ENCODE measurements at places on chromosomes 2 and 18.

GRCh38 chr2:24994146-24994724 lies 22.5 kb upstream of the DNAJC27 start:
- no peak for DNase-seq

DNA sequence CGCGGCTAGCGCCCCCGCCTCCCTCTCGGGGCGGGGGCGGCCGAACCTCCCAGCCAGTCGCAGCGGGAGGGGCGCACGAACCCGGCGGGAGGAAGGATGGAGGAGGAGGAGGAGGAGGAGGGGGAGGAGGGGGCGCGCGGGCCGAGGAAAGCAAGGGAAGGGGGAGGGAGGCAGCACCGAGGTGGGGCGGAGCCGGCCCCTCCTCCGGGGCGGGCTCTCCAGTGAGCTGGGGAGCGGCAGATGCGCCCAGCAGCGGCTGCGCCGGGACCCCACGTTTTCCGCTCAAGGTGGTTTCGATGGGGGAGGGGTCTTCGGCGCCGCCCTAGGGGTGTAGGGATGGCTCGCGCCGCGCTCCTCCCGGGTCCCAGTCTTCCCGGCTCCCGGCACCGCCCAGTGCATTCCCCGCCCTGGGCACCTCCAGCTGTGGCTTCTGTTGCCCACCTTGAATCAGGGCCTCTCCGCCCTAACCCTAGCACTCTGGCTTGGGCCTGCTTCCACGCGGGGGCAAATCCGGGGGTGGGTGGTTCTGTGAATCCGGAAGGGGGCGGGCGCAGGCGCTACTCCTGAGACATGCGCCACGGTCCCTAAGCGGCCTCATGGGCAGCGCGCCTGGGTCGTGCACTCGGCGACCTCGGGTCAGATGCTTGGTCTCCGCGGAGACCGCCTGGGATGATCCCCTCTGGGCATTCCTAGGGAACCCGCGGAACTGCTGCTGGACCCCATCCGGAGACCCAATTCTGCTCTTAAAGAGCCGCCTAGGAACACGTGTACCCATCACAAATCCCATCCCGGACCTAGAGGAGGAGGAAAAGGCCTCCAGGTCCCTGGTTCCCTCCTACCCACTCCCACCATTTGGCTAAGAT lies at the start of gene FBXO41:
Gene FBXO41 (minus strand): TSS at position 183 of the 863 bp plus-strand sequence. CDS start 14,848 bp downstream, outside the sequence.
- peak; percentile 50 for DNase-seq

DNA sequence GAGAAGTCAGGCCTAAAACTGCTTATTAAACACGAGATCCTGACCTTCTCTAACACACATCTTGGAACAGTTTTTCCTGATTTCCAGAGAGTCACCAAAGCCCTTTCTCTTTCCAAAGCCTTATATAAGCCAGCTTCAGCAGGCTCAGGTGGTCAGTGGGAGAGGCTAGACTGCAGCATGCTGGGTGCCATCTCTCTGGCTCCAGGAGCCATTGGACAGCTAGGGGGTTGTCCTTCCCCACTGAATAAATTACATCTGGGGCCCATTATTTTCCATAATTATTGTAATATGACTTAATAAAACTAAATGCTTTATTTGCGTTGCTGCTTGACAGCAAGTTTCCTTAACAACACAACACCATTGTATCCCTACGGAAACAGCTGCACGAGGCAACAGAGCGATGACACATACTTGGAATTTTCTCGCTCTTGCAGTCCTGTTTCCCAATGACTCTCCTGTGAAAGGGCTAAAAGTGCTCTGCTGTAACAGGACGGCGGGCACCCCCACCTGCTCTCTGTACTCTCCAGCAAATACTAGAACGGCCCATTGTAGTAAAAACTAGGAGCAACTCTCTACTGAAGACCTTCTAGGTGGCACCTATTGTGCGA lies 160.6 kb downstream of the RNF144A start:
- no peak for DNase-seq

GRCh38 chr2:16162491-16163040 lies 222.2 kb downstream of the MYCN start:
- no peak for DNase-seq

GRCh38 chr2:178109813-178110212 lies 2.4 kb upstream of the RBM45 start:
- DNase-seq = no peak

GRCh38 chr2:174009488-174010223 lies 44.5 kb upstream of the SP3 start:
- no peak for DNase-seq

DNA sequence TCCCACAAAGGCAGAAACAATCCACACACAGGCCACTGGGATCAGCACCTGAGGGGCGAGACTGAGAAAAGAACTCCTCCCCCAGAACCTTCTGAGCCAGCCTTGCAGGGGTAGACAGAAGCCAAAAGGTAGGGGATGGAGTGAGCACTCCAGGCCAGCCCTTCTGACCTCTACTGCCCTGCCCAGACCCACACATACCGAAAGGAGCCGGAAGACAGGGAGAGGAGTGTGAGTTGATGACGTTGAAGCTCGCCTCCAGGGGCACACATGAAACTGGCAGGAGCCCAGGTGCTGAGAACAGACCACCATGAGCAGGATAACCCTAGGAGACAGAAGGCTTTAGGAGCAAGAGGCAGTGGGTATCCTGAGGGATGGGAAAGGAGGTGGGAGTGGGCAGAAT lies 1.8 kb downstream of the SLC23A3 start:
- DNase-seq = no peak

GRCh38 chr2:40955635-40956034 lies 503.7 kb upstream of the SLC8A1 start:
- DNase-seq = no peak

- no peak for DNase-seq
Measured at GRCh38 chr18:52723550-52723970, 383.6 kb downstream of the DCC start.

DNA sequence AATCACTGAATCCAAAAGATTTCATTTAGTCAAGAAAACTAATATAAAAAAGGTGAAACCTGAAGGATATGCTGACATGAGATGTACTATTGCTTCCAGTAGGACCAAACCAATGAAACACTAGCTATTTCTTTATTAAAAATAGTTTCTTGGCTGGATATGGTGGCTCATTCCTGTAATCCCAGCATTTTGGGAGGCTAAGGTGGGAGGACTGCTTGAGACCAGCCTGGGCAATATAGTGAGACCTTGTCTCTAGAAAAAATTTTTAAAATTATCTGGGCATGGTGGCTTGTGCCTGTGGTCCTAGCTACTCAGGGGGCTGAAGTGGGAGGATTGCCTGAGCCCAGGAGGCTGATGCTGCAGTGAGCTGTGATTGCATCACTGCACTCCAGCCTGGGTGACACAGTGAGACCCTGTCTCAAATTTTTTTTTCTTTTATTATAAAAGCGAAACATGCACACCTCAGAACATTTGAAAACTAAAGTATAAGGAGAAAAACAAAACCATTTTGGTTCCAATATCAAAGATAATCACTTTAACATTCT lies 266.2 kb downstream of the TGIF1 start:
- DNase-seq = no peak

GRCh38 chr2:28399956-28400355 lies 7.3 kb downstream of the FOSL2 start:
- no peak for DNase-seq

DNA sequence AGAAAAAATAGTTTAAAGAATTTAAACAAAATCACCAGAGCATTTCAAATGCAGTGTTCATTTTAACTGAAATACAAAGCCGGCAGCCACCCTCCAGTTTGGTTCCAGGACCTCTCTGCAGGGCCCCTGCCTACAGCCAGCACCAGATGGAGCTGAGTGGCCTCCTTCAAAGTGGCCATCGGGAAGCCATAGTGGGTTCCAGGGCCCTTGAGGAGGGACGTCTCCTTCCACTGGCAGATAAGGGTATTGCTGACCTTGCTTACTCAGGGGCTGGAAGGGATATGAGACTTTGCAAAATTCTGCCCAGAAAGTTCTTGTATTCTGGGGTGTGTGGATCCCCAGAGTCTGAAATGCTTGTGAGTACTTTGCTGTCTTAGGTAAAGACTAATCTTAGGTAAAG lies 205.2 kb upstream of the APCDD1 start:
- DNase-seq = no peak

GRCh38 chr2:149832324-149832723 lies 244.7 kb upstream of the MMADHC start:
- no peak for DNase-seq

DNA sequence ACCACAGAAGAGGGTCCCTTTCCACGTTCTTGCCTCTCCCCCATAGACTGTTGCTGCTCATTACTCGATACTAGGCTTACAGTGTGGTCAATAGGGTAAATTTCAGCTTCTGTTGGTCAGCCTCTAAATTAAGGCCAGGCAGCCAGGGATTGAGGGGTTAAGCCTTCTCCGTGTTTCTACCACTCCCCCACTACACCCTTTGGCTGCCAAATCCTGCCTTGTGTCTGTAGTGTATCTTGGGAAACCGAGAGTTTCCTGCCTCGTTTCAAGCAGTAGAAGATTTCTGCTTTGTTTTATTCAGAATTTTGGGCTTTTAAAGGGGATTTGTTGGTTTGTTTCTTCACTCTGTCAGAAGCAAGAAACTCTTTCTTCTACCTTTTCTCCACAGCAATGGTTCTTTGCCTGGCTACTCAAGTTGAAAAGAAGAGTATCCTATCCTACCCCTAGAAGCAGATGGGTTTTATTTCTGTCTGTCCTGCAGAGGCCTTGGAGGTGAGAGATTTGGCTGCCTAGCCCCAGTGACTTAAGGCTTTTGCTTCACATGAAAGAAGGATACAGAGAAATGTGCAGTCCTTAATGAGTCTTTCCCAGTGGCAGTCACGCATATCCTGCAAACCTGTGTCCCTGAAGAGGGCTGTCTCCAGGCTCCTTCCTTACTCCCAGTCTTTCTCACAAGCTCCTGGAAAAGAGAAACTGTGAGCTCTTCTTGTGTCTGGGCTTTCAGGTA lies 261.5 kb upstream of the TANK start:
- DNase-seq = no peak

- DNase-seq = no peak
Measured at GRCh38 chr2:27887830-27888229, 2.4 kb downstream of the RBKS start.

DNA sequence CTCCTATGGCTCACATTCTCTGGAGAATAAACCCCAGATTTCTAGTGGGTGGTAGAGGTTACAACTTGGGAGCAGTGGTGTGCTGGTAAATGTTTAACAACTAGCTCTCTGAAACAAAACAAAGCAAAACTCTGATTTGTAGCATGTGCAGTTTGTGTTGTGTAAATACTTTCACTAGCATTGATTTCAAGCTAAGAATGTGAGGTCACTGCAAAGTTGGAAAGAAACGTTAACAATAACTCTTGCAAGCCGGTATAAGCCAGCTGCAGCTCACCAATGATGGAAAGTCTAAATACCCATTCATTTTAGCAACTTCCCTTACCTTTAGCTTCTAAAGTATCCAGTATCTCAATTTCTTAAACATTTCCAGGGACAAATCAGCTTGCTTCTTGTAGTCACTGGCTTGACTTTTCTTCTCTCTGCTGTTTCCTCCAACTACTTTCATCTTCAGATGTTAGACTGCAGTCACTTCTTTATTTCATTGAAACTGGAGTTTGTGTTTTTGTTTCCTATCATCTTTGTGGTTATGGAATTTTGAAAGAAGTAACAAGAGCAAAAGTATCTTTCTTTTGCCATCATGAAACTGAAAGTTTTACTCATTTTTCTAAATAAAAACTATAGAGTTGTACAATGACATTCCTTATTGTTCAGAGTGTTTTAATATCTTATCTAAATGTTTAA lies 140.2 kb downstream of the PLCL1 start:
- no peak for DNase-seq

DNA sequence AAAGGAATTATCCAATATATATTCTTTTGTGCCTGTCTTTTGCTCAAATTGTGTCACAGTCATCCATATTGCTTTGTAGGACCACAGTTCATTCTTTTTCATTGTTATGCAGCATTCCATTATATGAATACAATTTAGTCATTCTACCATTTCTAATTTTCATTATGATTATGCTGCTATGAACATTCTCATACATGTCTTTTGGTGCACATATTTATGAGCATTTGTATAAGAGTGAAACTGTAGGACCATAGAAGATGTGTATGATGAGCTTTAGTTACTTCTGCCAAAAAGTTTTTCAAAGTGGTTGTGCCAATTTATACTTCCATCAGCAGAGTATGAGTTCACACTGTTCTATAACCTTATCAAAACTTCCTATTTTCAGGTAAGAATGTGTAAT lies 7.7 kb downstream of the IER3IP1 start:
- no peak for DNase-seq

GRCh38 chr18:58181988-58182387 lies 138.0 kb downstream of the NEDD4L start:
- DNase-seq = no peak

DNA sequence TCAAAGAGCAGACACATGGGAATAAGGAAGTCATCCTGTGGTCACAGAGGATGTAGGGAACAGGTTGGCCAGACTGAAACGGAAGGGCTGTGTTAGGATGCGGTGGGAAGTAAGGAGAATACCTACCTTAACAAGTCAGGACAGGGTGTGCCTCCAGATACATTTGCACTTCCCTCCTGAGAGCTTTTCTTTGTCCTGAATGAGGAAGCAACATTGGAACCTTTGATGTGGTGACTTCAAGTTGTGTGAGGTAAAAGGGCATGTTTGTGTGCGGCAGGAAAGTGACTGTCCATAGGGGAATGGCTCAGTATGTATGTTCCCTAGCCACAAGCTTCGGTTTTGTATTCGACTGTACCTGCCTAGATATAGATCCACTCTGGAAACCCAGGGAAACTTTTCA lies 24.9 kb upstream of the LRRTM1 start:
- DNase-seq = no peak

- DNase-seq = no peak
Measured at GRCh38 chr2:179195141-179195540, 69.5 kb downstream of the SESTD1 start.

DNA sequence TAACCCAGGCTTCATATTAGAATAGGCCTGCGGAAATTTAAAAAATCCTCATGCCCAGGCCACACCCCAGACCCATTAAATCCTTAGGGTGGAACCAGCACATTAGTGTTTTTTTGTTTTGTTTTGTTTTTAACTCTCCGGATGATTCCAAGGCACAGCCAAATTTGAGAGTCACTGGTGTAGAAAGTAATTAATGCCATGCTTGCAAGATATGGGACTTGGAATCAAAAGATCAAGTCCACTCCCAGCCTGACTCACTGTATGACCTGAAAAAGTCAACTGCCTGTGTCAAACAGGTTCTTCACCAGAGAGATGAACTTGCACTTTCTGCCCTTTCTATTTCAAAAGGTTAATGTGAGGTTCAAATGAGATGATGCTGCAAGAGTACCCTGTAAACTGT lies 310.3 kb upstream of the LYPD1 start:
- DNase-seq = no peak

- no peak for DNase-seq
Measured at GRCh38 chr2:233303252-233303651, 4.4 kb upstream of the SAG start.

GRCh38 chr2:191797500-191797899 lies 49.4 kb downstream of the CAVIN2 start:
- no peak for DNase-seq

- DNase-seq = no peak
Measured at GRCh38 chr18:21361307-21361880, 119.4 kb downstream of the GREB1L start.

All from stimulated activated CD4-positive, alpha-beta T cell treated with anti-CD3 and anti-CD28 coated beads, Interleukin-12 subunit alpha, Interleukin-12 subunit beta, amount 100 ng/mL, for 24 hours (primary cell).